Hepatocyte (in vitro differentiated cells): ENCODE measurements at places on chromosomes 3 and 15. TPM values are rescaled to one million over a fixed set of nuclear protein-coding genes. Genes with fewer than 3 reads are reported as not detected.

Gene P2RY1
- 11.9 and 14.0 TPM in 2 replicates for total RNA-seq

Gene CXCR6
- not detected in 2 replicates for total RNA-seq

- DNase-seq: no peak
Observed at GRCh38 chr3:123621186-123621849, 36.5 kb upstream of the HACD2 start.

Gene FSTL1
- 344 and 390 TPM in 2 replicates for total RNA-seq

DNA sequence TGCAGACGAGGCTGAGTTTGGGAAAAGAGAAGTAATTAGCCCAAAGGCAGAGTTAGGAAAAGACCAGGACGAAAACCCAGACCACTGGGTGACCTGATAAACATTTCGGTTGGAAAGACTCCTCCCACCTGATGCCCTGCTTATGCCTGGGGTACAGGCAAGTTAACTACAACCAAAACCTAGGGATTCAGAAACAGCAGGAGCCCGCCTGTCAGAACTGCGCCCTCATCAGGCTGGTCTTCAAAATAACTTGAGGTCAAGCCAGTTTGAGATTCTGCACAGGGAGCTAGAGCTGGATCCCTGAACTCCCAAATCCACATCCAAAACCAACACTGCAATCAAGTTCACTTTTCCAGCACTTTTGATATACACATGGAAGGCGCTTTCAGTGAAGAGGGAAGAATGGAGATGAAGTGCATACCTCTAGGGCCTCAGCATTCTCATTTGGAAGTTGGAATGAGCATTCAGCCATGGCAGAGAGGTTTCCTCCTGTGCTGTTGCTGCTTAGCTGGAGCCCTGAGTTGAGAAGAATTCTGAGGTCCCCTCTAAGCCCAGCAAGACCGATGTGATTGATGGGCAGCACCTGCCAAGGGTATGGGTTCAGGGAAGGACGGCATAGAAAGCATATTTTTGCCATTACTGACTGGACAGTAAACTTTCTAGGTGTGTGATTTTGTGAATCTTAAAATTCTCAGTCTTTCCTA is 11.6 kb downstream of the TSEN2 start:
- DNase-seq: no peak

- no peak for DNase-seq
Observed at GRCh38 chr15:81061490-81062253, 60.9 kb downstream of the TLNRD1 start.

- no peak for DNase-seq
Observed at GRCh38 chr15:68574629-68575028, 4.2 kb upstream of the CORO2B start.

Gene SLC27A2
- total RNA-seq: 37.0 and 41.3 TPM in 2 replicates

Gene SNX22
- total RNA-seq: 4.3 and 7.7 TPM in 2 replicates
